ENCODE measurements at places on chromosomes 6 and 20.

DNA sequence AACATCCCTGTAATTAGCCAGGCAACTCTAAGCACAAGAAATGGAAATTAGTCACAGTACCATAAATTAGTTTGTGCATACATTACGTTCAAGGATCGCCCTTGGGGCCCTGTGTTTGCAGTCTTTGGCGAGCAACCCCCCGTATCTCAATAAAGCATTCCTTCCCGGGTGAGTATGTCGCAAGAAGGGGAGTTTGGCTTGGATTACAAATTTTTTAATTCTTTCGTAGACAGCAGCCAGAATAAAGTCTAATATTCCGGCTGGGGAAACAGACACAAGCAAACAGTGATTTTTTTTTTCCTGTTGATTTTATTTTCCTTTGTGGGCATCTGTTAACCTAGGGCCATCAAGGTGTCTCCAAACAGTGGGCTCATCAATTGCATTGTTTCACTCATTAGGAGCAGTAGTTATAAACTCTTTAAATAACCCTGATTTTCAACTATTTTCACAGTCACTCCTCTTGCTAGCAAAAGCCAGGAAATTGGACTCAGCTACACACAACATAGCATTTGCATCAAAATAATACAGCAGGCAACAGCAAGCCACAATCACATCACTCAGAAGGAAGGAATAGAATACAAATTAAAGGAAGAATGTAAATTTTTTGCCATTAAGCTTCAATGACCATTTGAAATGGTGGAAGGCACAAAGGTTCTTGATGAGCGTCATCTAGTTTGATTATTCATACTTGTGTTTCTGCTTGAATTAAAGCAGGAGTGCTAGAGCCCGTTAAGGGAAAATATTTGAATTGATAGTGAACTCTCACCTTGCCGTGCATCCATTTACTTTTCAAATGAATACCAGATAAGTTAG lies 85.3 kb downstream of the LINC00237 start:
- no peak for DNase-seq

GRCh38 chr6:38572186-38572813 lies 67.4 kb downstream of the BTBD9 start:
- peak; percentile 22 for DNase-seq

DNA sequence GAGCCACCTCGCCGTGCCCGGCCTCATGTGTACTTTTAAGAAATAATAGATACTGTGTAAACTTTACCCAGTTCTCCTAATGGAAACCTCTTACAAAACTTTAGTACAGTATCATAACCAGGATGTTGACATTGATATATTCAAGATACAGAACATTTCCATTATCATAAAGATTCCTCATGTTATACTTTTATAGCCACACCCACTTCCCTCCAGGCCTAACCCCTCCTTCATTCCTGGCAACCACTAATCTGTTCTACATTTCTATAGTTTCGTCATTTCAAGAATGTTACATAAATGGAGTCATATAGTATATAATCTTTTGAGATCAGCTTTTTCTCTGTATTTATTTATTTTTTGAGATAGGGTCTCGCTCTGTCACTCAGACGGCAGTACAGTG lies 52.6 kb upstream of the SALL4 start:
- DNase-seq = no peak

GRCh38 chr20:61448386-61448785 lies 196.3 kb downstream of the CDH4 start:
- no peak for DNase-seq

DNA sequence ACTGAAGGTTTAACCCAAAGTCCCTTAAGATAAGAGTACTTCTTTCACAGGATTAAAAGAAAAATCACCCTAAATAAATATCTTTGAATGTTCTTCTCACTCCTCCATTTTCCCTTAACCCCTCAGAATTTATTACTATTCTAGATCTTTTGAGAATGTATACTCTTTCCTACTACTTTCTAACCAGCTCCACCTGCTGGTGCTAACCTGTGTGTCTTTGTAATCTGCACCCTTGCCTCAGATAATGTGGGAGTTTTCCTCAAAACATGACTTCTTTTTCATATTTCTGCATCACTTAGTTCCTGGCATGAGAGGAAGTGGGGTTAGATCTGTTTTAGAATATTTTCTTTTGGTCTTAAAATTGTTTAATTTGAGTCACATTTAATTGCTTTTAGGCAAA lies 394.2 kb downstream of the BMP2 start:
- DNase-seq = no peak

GRCh38 chr20:40960521-40960956 lies 68.1 kb upstream of the TOP1 start:
- DNase-seq = no peak

GRCh38 chr20:54088430-54088829 lies 18.0 kb upstream of the BCAS1 start:
- no peak for DNase-seq

DNA sequence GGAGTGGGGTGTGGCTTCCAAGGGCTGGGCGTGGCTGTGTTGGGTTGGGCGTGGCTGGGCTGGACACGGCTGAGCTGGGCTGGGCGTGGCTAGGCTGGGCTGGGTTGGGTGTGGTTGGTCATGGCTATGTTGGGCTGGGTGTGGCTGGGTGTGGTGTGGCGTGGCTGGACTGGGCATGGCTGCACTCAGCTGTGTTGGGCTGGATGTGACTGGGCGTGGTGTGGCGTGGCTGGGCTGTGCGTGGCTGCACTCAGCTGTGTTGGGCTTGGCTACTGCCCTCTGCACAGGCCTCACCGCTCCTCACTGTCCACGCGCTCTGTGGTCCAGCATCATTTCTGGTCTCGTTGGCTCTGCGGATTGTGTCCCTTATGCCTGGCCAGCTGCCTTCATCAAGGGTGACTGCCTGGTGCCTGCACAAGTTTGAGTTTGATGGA lies 43.5 kb upstream of the SLCO4A1 start:
- DNase-seq = no peak

DNA sequence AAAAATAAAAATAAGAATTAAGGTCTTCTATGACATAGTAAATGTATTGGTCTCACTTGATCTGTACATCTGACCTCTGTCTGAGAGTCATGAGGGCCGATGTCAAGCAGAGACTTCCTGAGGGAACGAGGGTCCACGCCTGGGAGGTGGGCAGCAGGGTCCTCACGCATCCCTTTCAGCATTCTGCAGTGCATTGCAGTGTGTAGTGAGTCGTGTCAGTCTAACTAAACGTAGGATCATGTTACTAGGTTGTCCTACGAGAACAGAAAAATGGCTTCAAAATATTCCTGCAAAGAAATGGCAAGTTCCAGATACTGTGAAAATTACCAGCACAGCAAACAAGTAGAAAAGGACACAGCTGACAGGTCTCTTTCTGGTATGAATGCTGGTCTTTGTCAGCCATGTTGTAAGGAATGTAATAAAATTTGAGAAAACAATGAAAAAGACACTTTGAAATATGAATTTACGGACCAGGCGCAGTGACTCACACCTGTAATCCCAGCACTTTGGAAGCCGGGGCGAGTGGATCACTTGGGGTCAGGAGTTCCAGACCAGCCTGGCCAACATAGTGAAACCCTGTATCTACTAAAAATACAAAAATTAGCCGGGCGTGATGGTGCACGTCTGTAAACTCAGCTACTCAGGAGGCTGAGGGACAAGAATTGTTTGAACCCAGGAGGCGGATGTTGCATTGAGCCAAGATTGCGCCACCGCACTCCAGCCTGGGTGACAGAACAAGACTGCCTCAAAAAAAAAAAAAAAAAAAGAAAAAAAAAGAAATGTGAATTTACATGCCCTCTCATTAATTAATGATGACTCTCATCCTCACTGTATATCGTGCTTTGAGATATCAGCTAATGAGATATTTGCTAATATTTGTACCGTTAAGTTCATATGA lies 2.4 kb upstream of the AHCY start:
- no peak for DNase-seq

DNA sequence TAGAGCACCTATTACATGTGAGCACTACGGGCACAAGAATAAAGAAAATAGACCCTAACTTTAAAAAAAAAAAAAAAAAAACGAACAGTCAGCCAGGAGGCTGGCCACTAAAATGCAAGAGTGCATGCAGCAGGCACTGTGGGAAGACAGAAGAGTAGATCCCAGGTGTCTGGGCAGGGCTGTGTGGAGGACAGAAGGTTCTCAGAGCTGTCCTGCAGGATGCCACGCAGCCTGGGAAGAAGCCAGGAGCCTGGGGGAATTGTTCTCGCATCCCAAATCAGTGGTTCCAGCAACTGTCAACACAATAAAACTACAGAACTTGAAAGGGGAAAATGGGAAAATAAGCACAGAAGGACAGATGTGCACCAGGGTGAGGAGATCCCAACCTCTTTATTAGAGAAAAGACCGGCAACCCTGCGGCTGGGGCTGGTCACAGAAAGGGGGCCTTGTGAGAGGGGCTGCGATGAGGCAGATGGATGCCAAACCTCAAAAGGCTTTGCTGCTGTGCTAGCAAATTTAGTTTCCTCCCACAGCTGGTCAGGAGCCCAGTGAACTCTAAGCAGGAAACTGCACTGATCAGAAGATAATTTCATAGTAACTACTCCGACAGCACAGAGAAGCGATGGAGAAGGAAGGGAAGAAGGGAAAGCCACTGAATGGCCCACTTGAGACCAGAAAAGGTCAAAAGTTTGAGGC lies 30.9 kb downstream of the MAP3K5 start:
- peak; percentile 35 for DNase-seq

DNA sequence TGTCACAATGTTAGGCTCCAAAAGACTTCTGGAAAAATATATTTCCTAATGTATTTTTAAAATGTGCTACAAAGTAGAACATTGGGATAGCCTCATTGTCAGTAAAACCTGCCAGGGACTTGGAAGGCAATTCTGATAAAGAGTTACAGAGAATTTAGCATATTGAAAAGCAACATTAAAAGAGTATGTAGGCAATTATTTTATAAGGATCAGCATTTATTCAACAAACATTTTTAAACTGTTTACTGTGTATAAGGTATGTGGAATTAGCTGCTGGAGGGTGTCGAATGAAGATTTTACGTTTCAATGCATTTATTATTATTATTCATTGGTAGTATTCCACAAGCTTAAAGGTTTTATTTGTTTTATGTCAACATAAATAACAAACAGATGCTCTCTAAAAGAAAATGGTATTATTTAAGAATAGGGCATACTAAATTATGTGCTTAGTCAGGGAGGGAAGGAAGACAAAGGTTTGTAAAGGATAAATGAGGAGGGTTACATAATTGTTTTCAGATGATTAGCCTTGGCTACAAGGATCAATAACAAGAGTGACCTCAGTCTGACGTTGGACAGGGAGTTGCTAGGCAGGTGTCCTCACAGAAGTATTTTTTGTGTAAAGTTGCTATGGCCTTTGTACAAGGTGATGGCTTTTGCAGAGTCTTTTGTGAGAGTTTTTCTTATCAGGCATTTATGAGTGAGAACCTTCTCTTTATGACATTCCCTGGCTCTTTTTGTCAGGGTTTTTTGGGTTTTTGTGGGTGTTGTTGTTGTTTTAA lies 313.4 kb upstream of the PLCB4 start:
- DNase-seq = no peak

DNA sequence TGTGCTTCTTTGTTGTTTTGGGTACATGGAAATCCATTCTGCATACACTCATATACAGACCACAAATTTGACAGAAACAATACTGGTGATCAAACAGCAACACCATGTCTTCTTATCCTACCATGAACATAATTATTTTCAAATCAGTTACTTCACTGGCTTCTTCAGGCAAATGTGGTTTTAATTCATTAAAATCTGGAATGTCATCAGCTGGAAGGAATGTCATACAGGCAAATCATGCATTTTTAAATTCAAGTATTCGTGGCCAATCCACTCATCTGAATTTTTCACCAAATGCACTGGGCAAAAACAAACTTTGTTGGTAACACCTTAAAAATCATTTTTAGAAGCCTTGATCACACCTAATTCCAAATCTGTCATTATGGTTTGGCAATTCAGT lies 59.3 kb downstream of the KIF6 start:
- no peak for DNase-seq

- DNase-seq = no peak
Observed at GRCh38 chr20:1803932-1804501, 91.2 kb upstream of the SIRPA start.

DNA sequence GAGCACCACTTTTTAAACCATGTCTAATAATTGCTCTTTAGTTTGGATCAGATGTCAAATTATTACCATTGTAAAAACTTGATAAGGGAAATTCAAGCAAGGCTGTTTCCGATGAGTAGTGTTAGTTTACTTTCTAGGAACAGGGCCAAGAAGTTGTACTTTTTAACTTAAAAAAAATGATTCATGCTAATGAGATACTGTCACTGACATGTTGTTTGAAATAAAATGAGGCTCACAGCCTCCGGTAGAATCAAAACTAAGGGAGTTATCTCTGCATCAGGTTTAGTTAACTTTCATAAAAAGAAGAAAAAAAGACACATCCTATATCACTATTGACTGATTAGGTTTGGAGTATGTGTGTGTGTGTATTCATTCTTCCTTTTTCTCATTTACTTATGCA lies 55.2 kb upstream of the SUPT3H start:
- DNase-seq = no peak
